ENCODE measurements at places on chromosomes 6 and 20. TPM values are rescaled to one million over a fixed set of nuclear protein-coding genes. Genes with fewer than 3 reads are reported as not detected.

The SNPH gene
- total RNA-seq = 4.7 TPM

The SLPI gene
- total RNA-seq = not detected

The SLA2 gene
- total RNA-seq = not detected

The OOEP gene
- not detected for total RNA-seq

The ZC2HC1B gene
- not detected for total RNA-seq

The GSTA2 gene
- not detected for total RNA-seq

DNA sequence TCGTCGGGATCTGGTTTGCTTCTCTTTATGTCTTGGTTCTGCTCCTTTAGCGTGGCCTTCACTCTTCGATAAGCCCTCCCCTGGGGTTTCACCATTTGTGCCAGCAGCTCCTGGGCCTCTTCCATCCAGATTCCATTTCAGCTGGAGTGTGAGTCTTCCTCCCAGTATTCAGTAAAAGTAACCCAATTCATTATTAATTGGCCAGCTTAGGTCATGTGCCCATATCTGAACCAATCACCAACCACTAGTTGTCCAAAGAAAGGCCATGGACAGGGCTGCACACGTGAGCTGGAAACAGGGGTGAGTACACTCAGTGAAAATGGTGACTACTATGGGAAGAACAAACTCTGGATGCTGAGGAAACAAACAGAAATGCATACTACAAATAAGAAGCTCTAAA, 2.8 kb upstream of the DOK5 start:
- no peak for DNase-seq

GRCh38 chr6:70846207-70846835, 110.5 kb downstream of the B3GAT2 start:
- no peak for DNase-seq

DNA sequence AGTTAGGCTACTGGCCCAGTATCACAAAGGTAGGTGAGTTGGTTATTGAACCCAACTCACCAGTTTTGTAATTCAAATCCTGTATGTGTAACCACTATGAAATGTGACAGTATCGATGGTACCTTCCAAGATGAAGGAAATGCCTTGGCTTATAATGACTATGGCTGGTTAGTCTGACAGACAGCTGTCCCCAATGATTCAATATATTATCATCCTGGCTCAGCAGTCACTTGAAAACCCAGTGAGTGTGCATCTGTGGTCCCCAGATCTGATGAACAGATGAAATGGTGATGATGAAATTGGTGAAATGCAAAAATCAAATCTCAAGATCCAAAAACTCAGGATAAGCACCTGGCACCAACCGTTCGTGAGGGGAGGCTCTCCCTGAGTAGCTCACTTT, 54.8 kb downstream of the TNFRSF21 start:
- no peak for DNase-seq
